Hypothalamus (tissue), 51 donors: ENCODE measurements at places on chromosomes 3 and 15.

DNA sequence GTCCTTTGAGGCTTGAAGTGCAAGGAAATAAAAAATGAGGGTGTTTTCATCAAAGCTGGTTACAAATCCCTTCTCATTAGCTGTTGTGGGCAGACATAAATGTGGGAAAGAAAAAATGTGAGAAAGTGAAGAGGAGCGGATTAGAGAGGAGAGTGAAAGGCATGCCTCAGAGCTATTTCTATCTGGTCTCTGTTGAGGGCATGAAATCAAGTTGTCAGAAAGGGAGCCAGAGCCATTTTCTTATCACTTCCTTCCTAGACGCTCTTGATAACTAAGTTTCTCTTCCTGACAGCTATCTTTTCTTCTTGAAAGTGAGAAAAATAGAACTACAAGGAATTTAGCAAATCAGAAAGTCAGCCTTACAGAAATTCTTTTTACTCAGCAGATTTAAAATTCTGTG is 20.8 kb upstream of the CAPN3 start:
- DNase-seq: no peak

DNA sequence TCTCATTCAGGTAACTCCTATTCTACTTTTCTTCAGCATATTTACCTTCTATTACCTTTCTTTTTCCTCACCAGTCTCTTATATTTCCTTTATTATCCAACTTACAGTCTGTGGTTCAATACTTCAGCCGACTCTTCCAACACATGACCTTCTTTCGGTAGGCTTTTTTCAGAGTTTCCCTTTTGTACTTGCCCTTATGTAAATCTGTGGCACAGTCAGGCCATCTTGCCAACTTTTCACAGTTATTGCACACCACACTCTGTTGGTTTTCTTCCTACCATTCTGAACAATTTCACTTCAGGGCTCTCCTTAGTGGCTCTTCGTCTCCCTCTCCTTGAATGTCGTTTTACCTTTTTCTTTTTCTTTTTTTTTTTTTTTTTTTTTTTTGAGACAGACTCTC is 427.8 kb downstream of the LPP start:
- DNase-seq: no peak

DNA sequence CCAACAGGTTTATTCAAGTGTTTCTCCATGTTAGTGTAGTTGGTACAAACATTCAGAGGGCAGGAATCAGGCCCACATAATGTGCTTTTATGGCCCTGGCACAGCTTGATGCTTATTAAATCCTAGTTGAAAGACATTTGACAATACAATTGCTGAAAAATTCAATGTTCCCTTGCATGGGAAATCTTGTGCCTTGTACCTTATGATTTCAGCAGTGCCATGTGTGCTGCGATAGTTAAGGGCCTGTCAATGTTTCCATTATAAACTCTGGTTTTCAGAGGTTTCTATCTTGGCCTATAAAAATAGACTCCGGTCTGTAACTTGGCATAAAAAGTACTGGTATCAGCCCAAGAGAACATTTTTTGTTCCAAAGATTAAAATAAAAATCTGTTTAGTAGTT is 207.2 kb downstream of the TBC1D5 start:
- DNase-seq: no peak

GRCh38 chr3:112446343-112446742 is 52.9 kb downstream of the BTLA start:
- no peak for DNase-seq

DNA sequence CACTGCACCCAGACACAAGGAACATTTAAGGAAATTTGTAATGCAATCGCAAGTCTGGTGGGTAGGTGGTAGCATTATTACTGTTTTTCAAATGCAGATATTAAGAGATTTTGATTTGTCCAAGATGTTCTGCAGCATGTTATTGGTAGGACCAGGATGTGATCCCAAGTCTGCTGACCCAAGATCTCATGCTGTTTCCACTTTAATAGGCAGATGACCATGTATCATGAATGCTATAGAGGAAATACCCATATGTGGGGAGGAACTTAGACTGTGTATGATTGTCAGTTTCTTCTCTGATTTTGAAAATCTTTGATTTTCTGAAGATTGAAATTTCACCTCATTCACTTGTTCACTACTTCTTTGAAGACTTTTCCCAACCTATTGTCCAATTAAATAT is 28.7 kb downstream of the ATP6V1A start:
- no peak for DNase-seq

- no peak for DNase-seq
These were observed 22.3 kb upstream of the LINGO1 start for GRCh38 chr15:77654975-77655374.

- no peak for DNase-seq
These were observed 196.7 kb upstream of the WNT5A start for GRCh38 chr3:55683666-55684270.

- no peak for DNase-seq
These were observed 1.1 kb downstream of the CHCHD4 start for GRCh38 chr3:14123308-14124222.

- no peak for DNase-seq
These were observed 160.6 kb upstream of the RAP2B start for GRCh38 chr3:153001210-153002078.

- DNase-seq: no peak
These were observed 610.7 kb upstream of the GRM7 start for GRCh38 chr3:6250167-6250566.

- no peak for DNase-seq
These were observed 266.1 kb downstream of the SLC9A9 start for GRCh38 chr3:143581972-143582722.

DNA sequence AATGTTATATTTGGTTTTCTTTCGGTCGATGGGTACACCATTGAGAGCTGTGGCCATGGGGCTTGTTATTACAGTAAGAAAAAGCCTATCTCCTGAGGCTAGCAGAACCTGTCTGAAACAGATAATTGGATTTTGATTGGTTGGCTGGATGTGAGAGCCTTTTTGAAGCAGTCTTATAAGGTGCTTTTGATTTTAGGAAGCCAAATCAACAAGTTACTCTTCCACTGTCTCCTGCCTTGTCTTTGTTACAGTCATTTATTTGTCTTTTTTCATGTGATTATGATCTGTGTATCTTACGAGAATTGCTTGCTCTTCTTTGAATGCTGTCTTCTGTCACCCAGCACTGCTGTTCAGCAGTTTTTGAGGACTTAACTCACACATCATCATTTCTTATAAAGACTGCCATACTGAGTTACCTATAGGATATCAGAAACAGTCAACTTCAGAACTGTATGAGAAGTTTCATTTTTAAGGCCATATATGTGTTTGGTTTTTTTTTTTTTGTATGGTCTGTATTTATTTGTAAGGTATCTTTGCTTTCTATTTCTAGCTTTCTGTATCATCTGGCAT is 51.1 kb downstream of the MEF2A start:
- no peak for DNase-seq

DNA sequence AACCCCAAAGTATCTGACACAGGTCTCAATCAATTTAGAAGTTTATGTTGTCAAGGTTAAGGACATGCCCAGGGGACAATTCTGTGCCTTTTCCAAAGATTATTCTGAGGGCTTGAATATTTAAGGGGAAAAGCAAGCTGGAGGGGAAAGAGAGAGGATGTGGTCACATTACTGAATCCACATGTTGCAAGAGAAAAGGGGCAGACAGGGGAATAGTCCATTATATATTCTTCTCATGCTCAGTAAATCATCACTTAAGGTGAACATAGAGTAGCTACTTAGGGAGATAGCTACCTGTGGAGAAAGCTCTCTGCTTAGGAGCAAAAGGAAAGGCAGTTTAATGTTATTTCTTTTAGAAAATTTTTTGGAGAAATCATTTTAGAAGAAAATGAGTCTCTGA is 751.6 kb downstream of the SI start:
- DNase-seq: no peak

- DNase-seq: peak; percentile 41
These were observed 90.2 kb downstream of the TIGIT start for GRCh38 chr3:114383875-114384557.

DNA sequence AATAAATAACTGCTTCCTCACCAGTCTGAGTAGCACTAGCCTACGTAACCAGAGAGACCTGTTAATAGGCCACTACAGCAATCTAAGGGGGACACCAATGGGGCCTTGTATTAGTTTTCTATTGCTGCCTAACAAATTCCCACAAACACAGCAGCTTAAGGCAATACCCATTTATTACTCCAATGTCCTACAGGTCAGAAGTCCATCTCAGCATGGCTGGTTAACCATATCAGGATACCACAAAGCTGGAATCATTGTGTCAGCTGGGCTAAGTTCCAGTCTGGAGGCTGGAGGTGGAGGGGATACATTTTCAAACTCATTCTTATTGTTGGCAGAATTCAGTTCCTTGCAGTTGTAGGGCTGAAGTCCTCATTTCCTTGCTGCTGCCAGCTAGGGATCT is 331.9 kb downstream of the ULK4 start:
- no peak for DNase-seq

DNA sequence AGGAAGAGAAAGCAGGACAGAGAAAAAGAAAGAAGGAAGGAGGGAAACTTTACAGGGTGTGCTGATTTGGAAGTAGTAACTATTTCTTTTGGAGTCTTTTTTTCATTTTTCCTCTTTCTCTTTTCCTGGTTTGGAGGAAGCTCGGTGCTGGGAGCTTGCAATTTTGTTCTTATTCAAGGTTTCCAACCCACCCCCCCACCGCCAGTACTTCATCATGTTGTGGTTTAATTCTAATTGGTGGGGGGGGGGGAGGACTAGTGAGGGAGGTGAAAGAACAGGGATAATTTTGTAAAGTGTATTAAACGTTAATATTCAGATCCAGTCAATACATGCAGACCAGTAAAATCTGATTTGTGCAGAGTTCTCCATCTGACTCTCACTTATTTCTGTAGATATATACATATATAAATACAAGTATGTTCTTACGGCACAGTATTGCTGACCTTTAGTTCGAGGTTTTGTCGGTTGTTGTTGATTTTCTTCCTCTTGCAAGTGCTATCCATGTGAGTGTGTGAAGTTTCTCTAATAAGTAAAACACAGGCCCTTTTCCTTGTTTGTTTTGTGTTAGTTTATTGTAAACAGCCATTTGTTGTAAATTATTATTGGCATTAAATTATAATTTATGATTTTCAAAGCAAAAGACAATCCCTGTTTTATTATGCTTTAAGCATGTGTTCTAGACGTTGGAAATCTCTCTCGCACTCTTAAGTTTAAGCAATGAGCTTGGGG is 9.3 kb downstream of the NR2F2 start:
- no peak for DNase-seq

DNA sequence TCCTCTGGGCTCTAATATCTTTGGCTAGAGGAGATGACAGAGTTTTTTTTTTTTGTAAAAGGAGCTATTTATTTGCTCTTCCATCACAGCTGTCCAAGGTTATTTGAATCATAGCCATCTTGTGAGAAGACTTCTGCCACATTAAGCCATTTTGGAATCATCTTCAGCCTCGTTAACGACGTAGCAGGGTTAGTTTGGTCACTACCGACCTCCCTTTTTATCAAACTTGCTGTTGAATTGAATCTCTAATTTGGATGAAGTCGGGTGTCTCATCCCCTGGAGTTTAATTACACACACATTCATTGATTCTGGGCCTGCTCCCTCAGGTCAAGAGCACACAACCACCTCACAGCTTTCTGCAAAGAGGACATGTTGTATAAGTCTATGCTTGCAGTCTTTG is 238.7 kb downstream of the CPNE4 start:
- no peak for DNase-seq

- no peak for DNase-seq
These were observed 6.3 kb downstream of the VILL start for GRCh38 chr3:37996785-37997301.

DNA sequence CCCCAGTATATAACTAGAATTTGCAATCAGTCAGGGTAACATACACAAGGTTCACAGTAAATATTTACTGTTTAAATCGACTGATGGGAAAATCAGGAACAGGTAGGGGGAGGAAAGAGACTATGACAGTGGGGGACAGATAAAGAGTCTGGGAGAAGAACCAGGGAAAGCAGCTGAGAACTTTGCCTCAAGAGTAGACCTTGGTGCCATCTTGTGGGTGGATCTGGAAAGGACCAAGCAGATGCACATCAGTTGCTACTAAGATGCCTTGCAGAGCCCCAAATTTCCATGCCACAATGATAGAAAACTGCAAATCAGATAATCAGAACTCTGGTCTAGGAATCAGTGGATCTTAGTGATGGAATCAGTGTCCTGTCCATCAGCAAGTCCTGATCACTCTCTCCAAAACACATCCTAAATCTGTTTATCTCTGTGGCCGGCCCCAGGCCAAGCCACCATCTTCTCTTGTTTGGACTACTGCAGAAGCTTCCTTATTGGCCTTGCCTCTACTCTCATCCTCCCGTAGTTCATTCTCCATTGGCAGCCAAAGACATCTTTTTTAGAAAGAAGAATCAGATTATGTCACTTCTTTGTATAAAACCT is 62.7 kb downstream of the PDE8A start:
- DNase-seq: peak; percentile 71

GRCh38 chr15:85838655-85839054 is 43.9 kb upstream of the KLHL25 start:
- DNase-seq: no peak

DNA sequence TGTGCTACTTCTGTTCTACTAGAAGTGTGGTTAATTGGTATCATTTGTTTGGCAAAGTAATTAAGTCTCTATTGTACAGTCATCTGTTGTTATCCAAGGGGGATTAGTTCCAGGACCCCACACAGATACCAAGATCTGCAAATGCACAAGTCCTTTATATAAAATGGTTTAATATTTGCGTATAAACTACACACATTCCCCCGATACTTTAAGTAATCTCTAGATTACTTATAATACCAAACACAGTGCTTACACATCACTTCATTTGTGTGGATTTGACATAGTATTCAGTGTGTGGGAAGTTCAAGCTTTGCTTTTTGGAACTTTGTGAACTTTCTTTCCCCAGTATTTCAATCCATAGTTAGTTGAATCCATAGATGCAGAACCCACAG is 50.5 kb upstream of the ABI3BP start:
- no peak for DNase-seq

- no peak for DNase-seq
These were observed 24.5 kb downstream of the KCNMB2 start for GRCh38 chr3:178560759-178561158.

DNA sequence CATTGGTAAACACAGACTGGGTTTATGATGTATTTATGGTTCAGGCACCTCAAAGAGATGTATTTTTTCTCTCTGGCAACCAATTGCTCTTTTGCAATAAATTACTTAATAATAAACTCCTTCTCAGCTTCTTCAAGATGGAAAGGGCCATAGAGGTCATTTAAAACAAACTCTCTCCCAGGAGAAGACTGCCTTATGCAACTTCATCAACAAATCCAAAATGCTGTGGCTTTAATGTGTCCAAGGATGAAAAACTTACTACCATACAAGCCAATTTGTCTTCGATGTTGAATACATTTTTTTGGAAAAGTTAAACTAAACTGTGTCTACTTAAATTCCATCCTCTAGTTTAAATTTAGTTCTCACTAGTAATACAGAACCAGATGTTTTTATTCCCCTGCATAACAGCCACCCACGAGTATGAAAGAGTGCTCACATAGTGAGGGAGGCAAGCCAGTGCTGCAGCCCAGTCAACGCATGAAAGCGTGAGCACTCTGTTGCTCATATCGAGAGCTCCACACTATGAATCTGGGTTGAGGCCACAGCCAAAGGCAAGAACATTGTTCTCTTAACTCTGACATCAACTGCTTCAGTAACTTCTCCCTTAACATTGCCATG is 761.3 kb upstream of the GRM7 start:
- DNase-seq: no peak
